ENCODE measurements at places on chromosomes 3 and 15.
A peak's percentile ranks its signal among the peaks of the same experiment; 100 is the strongest.

DNA sequence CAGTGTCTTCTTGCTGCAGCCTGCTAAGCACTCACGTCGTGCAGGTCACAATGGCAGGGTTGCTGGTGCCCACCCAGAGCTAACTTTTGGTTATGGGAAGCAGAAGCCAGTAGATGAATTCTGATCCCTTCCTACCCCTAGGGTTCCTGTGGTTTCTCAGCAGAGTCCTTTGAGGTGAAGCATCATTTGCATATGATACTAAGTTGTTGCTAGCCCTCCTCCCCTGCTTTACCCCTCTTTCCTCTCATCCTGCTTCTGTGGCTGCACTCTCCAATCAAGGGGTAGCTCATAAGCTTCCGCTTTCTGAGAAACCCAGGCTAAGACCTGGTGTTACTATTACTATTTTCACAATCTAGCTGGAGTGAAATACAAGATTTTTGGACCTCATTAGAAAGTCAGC, 22.1 kb upstream of the HEG1 start:
- no peak for DNase-seq

DNA sequence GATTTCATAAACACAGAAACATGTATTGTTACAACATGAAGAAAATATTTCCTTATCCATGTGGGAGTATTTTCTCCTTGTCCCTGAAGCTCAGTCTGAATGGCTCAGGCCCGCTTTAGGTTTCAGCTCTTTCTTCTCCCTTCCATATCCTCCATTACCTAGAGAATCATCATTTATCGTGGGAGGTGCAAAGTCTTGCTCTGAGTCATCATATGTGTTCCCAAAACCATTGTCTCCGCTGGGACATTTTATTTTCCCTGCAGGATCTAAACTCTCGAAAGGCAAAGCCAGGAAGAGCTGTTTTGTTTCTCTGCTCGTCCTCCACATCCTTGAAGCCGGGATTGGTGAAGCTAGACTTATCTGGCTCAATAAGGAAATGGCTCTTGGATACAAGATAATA, 571.2 kb downstream of the EDEM1 start:
- DNase-seq, result no peak

GRCh38 chr15:74955017-74955416, 1.6 kb downstream of the RPP25 start:
- no peak for DNase-seq

GRCh38 chr3:14389716-14390115, 12.7 kb upstream of the SLC6A6 start:
- no peak for DNase-seq

- DNase-seq, result no peak
Observed at GRCh38 chr15:45133561-45133920, 3.7 kb downstream of the DUOX1 start.

GRCh38 chr3:131540821-131541220, 38.0 kb upstream of the MRPL3 start:
- no peak for DNase-seq

- no peak for DNase-seq
Observed at GRCh38 chr15:78808550-78808949, 2.7 kb downstream of the ADAMTS7 start.

- no peak for DNase-seq
Observed at GRCh38 chr3:97917813-97918536, 54.3 kb downstream of the RIOX2 start.

DNA sequence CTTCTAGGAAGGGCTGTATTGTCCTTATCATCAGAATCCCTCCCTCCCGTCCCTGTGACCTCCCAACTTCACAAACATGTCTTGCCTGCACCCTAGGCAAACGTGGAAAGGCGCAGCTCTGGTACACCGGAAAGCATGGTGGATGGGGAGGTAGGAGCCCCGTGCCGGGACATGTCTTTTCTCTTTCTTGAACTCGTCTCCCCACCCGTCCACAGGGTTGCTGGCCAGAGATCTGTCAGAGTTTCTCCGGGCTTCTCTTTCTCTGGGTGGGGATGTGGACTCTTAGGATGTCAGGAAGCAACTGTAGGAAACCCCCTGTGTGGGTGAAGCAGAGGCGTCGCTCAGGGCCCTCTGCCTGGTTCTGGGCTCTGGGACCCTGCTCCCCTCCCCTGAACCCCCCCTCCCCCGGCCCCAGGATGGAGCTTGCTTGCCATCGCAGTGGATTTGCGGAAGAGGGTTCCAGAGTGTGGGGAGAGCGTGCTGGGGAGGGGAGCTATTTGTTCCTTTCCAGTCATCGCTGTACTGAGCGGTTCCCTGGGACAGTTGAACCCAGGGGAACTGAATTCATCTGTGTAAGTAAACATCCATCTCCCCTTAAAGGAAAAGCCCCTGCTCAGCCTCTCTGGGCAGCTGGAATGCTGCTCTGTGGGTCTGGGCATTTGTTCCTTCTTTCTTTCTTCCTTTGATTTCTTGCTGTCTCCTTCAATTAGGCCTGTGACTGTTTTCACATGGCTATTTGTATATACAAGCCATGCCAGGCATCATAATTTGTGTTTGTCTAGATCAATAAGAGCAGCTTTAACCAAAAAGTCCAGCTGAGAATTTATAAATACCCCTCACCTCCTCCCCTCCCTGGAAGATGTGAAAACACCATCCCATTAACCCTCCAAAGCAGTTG, 72.8 kb downstream of the SMAD3 start:
- no peak for DNase-seq

DNA sequence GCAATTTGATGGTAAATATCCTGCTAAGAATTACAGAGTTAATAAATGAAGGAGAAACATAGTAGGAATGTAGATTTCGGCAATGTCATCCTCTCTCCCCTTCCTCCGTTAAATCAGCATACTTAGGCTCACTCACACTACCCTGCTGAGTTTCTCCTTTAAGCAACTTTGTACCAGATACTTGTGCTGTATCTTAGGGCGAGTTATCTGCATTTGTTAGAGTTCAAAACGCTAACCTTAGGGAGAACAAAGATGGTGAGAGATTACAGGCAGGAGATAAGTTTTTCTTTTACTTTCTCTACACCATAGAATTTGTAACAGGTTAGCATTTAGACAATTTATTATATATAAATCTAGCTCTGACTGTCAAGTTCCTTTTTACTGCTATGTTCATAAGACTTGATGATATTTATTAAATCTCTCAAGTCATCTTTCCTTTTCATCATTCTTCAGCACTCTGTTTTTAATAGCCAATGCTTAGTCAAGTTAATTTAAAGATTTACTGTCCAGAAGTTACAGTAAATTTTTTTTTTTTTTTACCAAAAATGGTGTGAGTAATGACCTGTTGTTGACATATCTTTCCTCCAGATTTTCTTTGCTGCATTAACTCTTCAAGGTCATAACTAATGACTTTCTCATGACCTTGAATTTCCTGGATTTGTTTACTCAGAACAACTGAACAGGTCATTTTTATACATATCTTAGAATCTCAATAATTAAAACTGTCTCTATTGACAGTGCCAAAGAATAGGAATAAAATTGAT, 22.2 kb downstream of the SUCNR1 start:
- DNase-seq, result no peak

- DNase-seq, result no peak
Observed at GRCh38 chr15:67005294-67005996, 60.0 kb upstream of the SMAD3 start.

DNA sequence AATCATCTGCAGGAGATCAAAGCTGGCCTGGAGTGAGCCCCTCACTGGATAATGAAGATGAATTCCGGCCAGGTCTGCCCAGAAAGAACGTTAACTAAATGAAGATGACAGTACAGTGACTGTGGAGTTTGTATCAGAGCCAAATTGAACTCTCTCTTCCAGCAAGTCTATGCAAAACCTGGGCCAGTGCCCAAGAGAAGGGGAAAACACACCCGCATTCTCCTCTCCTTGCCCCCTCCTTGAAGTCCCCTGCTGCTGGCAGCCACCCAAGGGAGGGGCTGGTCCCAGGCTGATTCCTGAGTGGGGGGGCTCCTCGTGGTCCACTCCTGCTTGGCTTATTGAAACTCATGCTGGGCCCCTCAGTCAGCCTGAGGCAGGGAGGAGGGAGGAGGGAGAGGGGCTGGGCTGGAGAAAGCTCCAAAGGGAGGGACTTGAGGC, 155.7 kb downstream of the RAB11A start:
- no peak for DNase-seq

DNA sequence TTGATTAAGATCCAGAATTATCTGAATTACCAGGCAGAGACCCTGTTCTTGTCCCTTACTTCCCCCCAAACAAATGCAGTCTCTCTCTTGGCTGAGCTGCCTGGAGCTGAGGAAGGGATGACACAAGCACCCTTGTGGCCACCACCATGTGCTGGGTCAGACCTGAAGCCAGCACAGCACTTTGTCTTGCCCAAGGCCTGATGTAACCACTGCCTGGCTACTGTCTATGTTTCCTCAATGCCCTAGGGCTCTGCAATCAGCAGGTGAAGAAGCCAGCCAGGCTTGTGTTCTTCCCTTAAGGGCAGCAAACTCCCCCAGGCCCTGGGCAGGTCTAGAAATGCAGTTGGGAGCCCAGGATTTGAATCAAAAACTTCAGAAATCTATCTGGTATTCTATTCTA, 15.8 kb upstream of the CASR start:
- DNase-seq, result no peak

- DNase-seq, result no peak
Observed at GRCh38 chr15:94840794-94841783, 609.7 kb downstream of the MCTP2 start.

- DNase-seq, result no peak
Observed at GRCh38 chr15:67531379-67531914, 10.5 kb downstream of the C15orf61 start.

- no peak for DNase-seq
Observed at GRCh38 chr15:40290918-40291574, 8.2 kb upstream of the ANKRD63 start.

GRCh38 chr15:64102497-64102896, 6.7 kb downstream of the SNX1 start:
- DNase-seq, result no peak

GRCh38 chr3:13148561-13149329, 75.5 kb upstream of the IQSEC1 start:
- DNase-seq, result no peak

- no peak for DNase-seq
Observed at GRCh38 chr3:130378677-130379191, 33.3 kb downstream of the COL6A5 start.

DNA sequence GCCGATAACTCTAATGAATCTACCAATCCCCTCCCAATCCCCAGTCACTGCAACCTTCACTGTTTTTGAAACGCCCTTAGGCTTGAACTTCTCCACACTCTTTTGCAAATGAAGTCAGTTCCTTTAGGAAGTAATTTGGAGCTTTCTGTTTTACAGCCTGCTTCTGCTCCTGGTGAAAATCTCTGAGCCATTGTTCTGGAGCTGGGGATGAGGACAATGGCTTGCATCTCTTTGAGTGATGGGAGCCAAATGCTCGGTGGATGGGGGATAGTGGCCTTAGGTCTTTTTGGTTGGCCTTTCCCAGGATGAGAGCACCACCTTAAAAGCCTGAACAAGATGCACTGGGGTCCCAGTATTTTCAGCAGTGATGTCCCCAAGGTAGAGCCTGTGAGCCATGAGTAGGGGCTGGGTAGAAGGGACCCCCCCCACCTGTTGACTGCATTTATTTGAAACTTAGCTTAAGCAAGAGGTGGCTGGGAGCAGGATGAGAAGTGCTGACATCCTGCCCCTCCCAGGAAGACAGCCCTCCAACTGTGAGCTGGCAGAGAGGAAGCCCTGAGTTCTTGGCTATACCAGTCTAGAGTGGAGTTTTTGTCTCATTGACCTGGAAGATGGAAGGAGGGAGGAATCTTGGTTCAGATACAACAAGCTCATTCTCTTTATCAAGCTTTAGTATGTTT, 7.6 kb upstream of the MYO5C start:
- DNase-seq, result no peak

DNA sequence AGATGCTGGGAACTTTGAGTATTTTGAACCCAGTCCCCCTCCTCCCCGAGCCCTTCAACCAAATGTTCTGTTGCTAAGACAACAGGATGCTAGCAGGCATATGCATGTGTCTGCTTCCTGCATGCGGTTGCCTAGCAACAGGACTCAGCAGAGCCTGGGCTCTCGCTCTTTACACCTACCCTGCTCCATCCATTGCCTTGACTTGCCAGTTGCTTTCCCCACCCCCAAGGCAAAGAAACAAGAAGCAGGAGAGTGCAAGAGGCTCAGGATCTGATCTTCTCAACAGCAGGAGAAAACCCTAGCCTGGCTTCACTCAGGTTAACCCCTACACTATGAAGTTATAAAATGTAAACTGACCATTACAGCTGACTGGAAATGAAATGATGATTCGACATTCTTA, 393.0 kb downstream of the IGSF11 start:
- peak; percentile 27 for DNase-seq

GRCh38 chr3:179603831-179604230, 607 bp downstream of the MRPL47 start:
- no peak for DNase-seq

DNA sequence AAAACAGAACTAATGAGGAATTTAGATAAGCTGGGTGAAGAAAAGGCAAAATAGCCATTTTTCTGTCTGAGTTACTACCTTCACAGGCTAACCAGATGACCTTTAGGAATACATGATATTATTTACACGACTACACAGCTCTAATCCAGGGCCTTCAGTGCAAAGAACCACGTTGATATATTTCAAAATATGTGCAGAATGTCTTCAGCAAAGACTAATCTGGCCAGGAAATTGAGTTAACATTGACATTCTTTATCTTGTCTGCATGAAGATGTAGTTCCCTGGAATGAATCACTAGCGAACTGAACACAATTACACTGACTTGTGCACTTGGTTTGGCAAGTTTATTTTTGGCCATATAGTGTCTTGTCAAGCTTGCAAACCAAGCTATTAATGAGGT, 41.5 kb downstream of the PDHB start:
- no peak for DNase-seq

Measured in renal pelvis (tissue), 12 donors.